T-cell (primary cell): ENCODE measurements at places on chromosomes 2 and 18. TPM values are rescaled to one million over a fixed set of nuclear protein-coding genes. Genes with fewer than 3 reads are reported as not detected.

The AGXT gene
- not detected for total RNA-seq

The REG3G gene
- not detected for total RNA-seq

The KRTCAP3 gene
- 21.0 TPM for total RNA-seq

The SCN1A gene
- total RNA-seq = not detected

DNA sequence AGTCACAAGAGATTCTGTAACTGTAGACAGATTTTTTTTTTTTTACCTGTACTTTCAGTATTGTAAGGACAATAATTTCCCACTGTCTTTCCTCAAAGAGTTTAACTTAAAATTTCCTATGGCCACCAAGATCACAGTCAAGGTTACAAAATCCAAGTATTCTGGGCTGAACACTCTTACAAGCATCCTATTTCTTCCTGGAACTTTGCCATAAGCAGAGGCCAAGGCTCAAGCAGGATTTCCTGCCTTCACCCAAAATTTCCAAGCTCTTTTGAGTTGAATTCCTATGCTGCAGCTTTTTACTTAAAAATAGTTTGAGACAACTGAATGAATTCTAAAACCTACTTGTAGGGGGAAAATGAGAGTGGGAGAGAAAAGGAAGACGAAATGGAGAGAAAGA, 299.4 kb downstream of the ZNF516 start:
- peaks cover 9% of the 10 kb centered on the region for H3K27me3 ChIP-seq
- H3K4me3 ChIP-seq = no peak overlapping the region
- no peaks in the 10 kb centered on the region for H3K36me3 ChIP-seq
- no peaks in the 10 kb centered on the region for H3K4me1 ChIP-seq

DNA sequence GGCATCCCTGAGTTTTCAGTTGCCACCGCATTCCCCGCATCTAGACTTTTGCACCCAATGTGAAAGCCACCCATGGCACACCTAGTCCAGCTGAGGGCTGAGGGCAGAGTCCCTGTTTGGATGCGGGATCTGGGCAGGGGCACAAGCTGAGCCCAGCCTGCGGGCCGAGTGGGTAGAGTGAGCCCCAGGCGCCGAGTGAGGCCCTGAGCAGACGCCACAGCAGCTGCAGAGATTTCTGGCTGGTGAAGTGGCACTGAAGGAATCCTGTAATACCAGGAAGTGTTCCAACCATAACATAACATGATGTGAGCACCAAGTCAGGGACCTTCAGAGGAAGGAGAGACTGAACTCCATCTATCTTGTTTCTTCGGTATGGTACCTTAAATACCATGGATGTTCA, 27.7 kb upstream of the FRZB start:
- peaks cover 6% of the 10 kb centered on the region for H3K27me3 ChIP-seq
- H3K4me1 ChIP-seq = no peaks in the 10 kb centered on the region
- no peak overlapping the region for H3K27ac ChIP-seq
- no peak for DNase-seq
- H3K4me3 ChIP-seq = no peak overlapping the region
- no peaks in the 10 kb centered on the region for H3K36me3 ChIP-seq

DNA sequence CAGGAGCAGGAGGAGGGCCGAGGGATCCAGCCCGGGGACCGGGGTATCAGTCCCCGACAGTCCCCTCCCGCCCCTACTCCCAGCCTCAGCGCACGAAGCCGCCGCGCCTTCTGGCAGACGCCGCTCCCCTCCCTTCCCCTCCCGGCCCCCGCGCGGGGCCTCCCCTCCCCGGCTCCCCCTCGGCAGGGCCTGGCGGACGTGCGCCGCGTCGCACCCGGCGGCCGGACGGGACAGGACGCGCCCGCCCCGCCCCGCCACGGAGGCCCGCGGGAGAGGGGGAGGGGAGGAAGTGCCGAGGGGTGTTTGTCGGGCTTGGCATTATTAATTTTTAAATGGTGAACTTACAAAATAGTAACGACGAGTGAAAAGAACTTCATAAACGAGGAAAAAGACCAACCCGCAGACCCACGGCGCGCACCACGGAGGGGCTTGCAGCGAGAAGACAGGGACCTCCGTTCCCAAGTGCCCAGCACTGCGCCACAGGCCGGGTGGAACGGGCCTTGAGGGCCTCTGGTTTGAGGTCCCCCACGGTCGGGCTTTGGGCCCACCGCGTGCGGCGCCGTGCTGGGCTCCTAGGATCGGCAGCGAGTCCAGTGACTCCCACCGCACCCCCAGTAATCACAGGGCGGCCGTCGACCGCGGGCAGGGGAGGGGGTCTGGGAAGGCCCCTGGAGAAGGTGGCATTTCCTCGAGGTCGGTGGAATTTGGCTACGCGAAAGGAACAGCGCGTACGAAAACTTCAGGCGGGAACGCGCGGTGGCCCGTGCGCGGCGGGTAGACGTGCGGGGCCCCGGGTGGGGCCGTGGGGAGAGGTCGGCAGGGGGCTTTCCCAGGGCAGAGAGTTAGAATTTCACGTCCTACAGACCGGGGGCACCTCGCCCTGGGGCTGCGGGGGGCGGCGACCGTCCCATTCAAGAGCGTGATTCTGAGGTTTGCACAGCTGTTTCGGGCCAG, 954 bp upstream of the CTDSP1 start:
- peak overlapping the region; percentile 99 for H3K27ac ChIP-seq
- H3K27me3 ChIP-seq = no peaks in the 10 kb centered on the region
- peaks cover 28% of the 10 kb centered on the region for H3K4me1 ChIP-seq
- DNase-seq = peak; percentile 63

- H3K27ac ChIP-seq = no peak overlapping the region
- H3K36me3 ChIP-seq = peaks cover 4% of the 10 kb centered on the region
- H3K4me1 ChIP-seq = no peaks in the 10 kb centered on the region
These were observed 135.3 kb upstream of the EPAS1 start for GRCh38 chr2:46161911-46162310.

DNA sequence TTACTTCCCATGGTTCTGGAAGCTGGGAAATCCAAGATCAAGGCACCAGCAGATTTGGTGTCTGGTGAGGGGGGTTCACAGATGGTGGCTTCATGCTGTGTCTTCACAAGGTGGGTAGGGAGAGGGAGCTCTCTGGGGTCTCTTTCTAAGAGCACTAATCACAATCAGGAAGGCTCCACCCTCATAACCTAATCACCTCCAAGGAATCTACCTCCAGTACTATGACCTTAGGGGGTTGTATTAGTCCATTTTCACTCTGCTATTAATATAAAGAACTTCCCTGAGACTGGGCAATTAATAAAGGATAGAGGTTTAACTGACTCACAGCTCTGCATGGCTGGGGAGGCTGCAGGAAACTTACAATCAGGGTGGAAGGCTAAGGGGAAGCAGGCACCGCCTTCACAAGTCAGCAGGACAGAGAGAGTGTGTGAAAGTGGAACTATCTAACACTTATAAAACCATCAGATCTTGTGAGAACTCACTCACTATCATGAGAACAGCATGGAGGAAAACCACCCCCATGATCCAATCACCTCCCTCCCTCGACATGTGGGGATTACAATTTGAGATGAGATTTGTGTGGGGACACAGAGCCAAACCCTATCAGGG, 17.6 kb downstream of the TBC1D8 start:
- no peak for DNase-seq
- no peak overlapping the region for H3K27ac ChIP-seq
- H3K36me3 ChIP-seq = no peaks in the 10 kb centered on the region
- no peak overlapping the region for H3K4me3 ChIP-seq
- H3K4me1 ChIP-seq = no peaks in the 10 kb centered on the region

DNA sequence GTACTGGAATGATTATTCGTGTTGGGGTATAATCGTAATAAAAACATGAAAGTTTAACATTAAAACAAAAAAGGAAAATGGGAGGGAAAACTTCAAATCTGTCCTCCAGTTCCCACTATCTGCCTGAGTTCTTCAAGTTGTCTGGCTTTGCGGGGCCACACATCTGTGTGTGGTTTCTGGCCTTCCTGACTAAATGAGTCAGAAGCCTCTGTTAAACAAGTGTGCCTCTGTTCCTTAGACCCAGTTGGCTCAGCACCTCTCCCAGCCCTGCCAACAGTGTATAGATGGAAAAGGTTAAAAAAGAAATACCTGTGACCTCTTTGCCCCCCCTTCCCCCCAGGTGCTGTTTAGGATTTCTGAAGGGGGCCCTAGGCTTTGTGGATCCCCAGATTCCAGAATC, 30.2 kb downstream of the XDH start:
- DNase-seq = no peak
- peaks cover 10% of the 10 kb centered on the region for H3K27me3 ChIP-seq
- no peaks in the 10 kb centered on the region for H3K36me3 ChIP-seq
- H3K27ac ChIP-seq = no peak overlapping the region
- no peak overlapping the region for H3K4me3 ChIP-seq

- H3K27ac ChIP-seq = no peak overlapping the region
- H3K4me3 ChIP-seq = no peak overlapping the region
- no peak for DNase-seq
- no peaks in the 10 kb centered on the region for H3K27me3 ChIP-seq
- no peaks in the 10 kb centered on the region for H3K36me3 ChIP-seq
- no peaks in the 10 kb centered on the region for H3K4me1 ChIP-seq
These were observed 417.7 kb upstream of the SLC14A2 start for GRCh38 chr18:45197526-45197970.

- no peaks in the 10 kb centered on the region for H3K36me3 ChIP-seq
- H3K4me1 ChIP-seq = peaks cover 49% of the 10 kb centered on the region
- no peaks in the 10 kb centered on the region for H3K27me3 ChIP-seq
- no peak overlapping the region for H3K4me3 ChIP-seq
- H3K27ac ChIP-seq = no peak overlapping the region
These were observed 26.0 kb downstream of the MAP4K4 start for GRCh38 chr2:101723371-101724124.

- peak overlapping the region; percentile 41 for H3K27ac ChIP-seq
- peaks cover 56% of the 10 kb centered on the region for H3K4me1 ChIP-seq
- H3K27me3 ChIP-seq = peaks cover 43% of the 10 kb centered on the region
These were observed 11.4 kb downstream of the SNED1 start for GRCh38 chr2:241009601-241010530.
